Foreskin melanocyte (primary cell): ENCODE measurements at places on chromosomes 16 and 17.
A peak's percentile ranks its signal among the peaks of the same experiment; 100 is the strongest.

GRCh38 chr16:27174007-27174406, 29.3 kb upstream of the KDM8 start:
- no peak for DNase-seq

- peak; percentile 67 for DNase-seq
Measured at GRCh38 chr17:7213895-7214299, 5.7 kb downstream of the DLG4 start.

- no peak for DNase-seq
Measured at GRCh38 chr16:58883131-58883530, 149.0 kb upstream of the GOT2 start.

- DNase-seq, result no peak
Measured at GRCh38 chr16:82379551-82379950, 209.5 kb upstream of the MPHOSPH6 start.

DNA sequence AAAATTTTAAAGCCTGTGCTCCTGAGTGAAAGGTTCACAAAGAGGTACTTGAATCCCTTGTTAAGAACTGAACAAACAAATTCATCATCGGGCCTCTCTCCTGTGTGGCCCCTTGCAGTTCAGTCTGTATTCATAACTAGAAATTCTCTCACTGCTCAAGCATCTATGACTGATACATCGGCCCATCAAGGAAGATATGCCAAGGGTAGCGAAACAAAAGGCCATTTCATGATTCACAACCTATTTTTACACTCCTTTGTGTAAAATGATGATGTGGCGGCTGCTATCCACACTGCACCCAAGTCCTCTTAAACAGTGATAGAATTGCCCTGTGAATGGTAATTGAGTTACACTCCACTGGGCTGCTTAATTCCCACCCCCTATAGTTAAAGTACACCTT, 204.6 kb downstream of the STX8 start:
- DNase-seq, result peak; percentile 78

GRCh38 chr17:78128551-78129350, at the start of gene TMC6:
Gene TMC6, minus strand, starts transcription at chr17:78128755. Its CDS starts 1,923 bp downstream, at chr17:78126832.
- no peak for DNase-seq

GRCh38 chr16:10579575-10579964, 828 bp downstream of the EMP2 start:
- no peak for DNase-seq

- DNase-seq, result no peak
Measured at GRCh38 chr16:71448274-71448866, 6.5 kb upstream of the TLE7 start.

GRCh38 chr16:51119556-51119955, 31.5 kb downstream of the SALL1 start:
- DNase-seq, result no peak

DNA sequence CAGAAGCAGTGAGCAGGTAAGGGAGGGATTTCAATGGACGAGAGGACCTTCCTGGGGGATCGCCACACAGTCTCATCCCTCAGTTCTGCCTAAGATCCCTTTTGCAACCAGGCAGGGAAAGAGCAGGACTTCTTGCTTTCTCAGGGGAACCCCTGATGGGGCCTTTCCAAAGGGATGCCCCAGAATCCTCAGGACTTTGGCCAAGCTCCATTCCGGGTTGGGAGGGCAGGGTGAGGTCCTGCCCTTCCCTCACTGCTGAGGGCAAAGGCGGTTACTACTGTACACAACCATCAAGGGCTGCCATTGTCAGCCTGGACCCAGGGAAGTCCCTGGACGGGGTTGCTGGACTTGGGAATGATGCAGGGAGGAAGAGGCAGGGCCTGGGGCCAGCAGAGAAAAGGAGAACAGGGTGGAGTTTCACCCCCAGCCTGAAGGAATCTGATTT, 9.7 kb downstream of the PRR29 start:
- DNase-seq, result no peak

- DNase-seq, result no peak
Measured at GRCh38 chr17:48037036-48037837, at the start of gene COPZ2. Gene COPZ2, minus strand, starts transcription at chr17:48037797. Its CDS starts 20 bp downstream, at chr17:48037777.

GRCh38 chr17:35141681-35142466, at the start of gene NLE1:
Gene NLE1, minus strand, starts transcription at chr17:35142303. Its CDS starts 28 bp downstream, at chr17:35142275.
- DNase-seq, result peak; percentile 51

- peak; percentile 60 for DNase-seq
Measured at GRCh38 chr17:20121359-20122253, 112.4 kb downstream of the SPECC1 start.

DNA sequence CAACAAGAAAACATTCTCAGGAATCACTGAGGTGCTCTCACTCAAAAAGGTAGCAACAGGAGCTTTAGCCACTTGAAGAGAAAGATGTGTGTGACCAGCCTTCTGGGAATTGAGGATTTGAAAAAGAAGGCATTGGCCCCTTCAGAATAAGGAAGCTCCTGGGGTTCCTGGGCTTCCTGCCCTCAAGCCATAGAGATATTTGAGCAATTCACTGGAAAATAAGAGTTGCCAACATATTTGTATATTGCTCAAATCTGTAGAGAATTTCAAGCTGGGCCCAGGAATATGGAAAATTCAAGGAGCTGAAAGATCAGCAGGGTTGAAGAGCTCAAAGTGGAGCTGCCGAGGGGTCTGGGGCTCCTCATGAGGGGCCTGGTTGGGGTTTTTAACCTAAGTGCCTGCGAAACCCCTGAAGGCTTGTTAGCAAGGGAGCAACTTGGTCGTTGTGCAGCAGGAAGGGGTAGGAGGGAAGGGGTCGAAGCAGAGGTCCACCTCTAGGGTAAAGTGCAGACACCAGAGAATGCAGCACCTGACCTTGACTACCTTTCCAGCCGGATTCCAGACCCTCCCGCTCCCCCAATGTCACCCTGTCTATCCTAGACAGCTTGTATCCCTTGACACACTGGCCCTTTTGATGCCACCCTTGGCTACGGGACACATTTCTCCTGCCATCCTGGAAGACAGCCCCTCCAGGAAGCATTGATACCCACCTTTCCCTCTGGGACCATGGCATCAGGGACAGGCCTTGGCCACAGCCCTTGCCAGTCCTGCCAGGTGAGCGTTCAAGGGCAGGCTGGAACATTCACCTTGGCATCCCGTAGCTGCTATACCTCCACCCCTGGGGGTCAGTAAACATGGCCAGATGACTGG, 67.6 kb upstream of the SREBF1 start:
- DNase-seq, result no peak

GRCh38 chr17:56653877-56654276, 60.4 kb downstream of the NOG start:
- DNase-seq, result no peak

DNA sequence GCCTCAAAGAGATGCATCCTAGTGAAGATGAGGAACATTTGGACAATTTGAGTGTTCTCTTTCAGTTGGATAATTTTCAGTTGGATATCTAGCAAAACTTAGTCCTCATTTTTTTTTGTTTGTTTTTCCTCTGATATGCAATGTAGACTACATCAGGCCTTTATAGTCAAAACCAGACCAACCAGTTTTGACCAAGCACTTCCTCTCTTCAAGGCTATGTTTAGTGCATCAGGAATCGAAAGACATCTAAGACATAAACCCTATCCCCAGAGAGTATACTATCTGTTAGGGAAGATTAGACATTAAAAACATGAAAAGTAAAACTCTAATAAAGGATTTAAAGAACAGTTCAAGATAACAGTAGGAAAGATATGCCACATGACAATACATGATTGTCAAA, 256.1 kb downstream of the IRX3 start:
- DNase-seq, result no peak

DNA sequence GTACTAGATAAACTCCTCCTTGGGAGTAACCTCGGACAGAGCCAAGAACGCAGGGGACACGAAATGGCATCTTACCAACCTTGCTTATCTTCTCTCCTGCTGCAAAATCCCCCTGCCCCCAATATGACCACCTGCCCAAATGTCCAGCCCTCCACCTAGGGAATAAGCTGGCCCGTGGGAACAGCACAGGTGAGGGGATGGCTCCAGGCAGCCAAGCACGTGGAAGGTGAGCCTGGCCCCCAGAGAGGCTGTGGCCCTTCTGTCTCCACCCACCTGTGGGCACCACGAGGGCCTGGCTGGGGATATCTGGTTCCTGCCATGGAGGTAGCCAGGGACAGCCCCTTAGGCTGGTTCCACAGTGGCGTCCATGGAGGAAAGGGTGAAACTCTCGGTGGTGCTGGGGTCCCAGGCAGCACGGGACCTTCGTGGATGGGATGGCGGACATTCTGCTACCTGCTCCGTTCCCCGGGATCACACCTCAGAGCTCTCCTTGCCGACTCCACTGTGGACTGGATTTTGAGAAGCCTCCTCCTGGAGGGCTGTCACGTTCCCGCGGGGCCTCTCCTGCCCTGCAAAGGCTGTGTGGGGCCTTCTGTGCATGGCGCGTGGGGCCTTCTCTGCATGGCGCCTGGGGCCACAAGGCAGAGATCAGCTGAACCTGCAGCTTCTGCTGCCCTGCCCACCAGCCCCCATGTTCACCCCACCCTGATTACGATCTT, 388.5 kb upstream of the TNRC6C start:
- no peak for DNase-seq

- DNase-seq, result no peak
Measured at GRCh38 chr16:81621496-81621895, 157.6 kb upstream of the PLCG2 start.

DNA sequence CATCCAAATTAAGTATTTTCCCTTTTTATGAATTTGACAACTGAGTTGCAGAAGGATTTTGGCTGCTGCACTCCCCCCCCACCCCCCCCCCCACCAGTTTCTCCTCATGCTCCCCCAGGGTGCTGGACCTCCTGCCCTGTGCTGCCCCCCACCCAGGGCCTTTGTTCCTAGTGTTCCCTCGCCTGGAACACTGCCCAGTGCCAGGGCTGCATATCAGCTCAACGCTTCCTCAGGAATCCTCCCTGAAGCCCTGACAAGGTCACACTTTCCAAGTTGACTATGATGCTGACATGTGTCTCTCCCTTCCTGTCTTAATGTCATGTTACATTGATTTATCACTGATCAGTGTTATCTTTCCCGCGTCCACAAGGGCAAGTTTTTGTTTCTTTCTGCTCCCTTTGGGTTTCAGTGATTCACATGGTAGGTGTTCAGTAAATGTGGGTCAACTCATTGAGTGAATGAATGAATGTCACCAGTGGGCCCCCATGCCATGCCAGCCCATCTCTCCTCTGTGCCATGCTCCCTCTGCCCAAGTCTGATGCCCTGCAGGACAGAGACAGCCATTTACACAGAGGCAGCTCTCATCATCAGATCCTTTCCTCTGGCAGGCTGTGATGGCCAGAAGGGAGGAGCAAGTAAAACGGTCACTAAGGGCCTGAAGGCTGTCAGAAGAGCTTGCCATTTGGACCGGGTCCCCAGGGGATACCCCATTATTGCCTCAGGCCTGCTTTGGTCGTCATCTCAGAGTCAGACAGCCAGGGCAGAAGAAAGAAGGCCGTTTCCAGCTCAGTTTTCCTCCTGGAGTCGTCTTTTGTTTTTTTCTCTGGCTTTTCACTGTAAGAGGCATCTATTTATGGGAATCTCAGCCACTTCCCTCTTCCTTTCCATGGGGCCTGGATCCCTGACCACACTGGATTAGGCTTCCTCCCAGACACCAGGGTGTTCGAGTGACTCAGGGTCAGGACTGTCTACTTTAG, 386.2 kb downstream of the SNX29 start:
- no peak for DNase-seq

GRCh38 chr17:44595216-44595775, 38.0 kb downstream of the FZD2 start:
- DNase-seq, result no peak

DNA sequence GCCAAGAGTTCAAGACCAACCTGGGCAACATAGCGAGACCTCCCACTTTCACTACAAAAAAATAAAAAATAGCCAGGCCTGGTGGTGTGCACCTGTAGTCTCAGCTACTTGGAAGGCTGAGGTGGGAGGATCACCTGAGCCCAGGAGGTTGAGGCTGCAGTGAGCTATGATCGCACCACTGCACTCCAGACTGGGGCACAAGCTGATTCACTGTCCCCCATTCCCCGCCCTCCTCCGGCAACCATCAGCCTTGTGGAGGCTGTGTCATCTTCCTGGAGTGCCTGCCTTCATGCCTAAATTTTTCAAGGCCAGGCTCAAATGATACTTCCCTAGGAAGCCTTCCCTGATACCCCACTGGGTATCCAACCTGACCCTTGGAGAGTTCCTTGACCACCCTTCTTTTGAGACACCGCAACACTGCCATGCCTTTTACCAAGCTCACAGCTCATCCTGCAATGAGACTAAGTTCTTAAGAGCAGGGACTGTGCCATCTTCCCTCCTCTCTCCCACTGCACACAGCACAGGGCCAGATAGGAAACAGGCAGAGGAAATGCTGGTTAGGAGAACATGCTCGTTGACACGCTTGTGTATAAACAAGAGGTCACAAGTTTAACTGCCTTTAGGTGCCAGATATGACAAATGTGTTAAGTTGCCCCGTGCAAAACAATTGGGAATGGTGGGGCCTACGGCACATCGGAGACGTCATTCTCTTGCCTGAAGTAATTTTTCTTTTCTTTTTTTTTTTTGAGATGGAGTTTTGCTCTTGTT, 3.9 kb upstream of the SRCAP start:
- DNase-seq, result no peak

DNA sequence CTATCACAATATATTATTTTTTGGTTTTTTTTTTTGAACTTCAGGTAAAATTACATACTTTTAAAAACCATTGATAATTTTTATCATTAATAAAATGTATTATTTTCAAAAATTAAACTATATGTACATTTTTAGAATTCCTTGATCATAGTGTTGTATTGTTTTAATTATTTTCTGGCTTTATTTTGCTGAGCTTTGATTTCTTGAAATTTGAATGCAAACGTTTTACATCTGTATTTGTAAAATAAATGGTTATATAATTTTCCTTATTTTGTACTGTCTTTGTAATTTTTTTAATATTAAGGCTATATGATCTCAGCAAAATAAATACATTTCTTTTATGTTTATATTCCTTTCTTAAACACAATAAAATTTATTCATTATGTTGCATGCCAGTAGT, 125.6 kb downstream of the KIF2B start:
- no peak for DNase-seq

DNA sequence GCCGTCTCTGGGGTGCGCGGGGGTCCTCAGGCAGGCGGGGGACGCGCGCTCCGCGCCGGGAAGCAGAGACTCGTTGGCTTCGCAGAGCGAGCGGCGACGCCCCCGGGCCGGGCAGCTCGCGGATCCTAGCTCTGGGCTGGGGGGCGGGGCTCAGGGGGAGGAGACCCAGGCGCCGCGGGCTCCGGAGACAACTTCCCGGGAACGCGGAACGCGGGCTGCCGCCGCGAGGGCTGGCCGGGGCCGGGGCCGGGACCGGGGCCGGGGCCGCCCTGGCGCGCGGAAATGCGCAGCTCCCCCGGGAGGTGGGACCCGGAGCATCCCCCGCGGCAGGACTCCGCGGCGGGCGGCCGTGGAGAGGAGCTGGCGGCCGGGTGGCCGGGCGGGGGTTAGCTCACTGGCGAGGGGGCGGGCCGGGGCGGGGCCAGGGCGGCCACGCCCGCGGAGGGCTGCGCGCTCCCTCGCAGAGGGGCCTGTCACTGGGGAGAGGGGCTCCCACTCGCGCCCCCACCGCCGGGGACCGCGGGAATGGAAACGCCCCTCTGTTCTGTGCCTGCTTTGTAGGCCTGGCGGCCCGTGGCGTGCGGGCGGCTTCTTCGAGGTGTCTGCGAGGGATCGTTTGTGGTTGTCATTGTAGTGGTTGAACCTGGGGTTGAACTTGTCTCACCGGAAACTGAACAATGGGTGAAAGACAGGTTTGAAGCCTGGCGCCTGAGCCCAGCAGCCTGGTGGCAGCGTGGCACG, at the start of gene GAS7:
Gene GAS7, minus strand, starts transcription at position 98 of the 741 bp plus-strand sequence.
- peak; percentile 16 for DNase-seq

GRCh38 chr17:80803451-80804428, 187.9 kb upstream of the CHMP6 start:
- no peak for DNase-seq
